ENCODE measurements at places on chromosomes 6 and 20. TPM values are rescaled to one million over a fixed set of nuclear protein-coding genes. Genes with fewer than 3 reads are reported as not detected.

The ADGB gene
- not detected for total RNA-seq

The TMEM30A gene
- total RNA-seq: 101 TPM

The SNRPB2 gene
- total RNA-seq: 69.8 TPM

- no peak for DNase-seq
Measured at GRCh38 chr6:94673251-94673650, 904.1 kb upstream of the MANEA start.

GRCh38 chr20:3857405-3857804, 10.8 kb downstream of the MAVS start:
- no peak for DNase-seq

DNA sequence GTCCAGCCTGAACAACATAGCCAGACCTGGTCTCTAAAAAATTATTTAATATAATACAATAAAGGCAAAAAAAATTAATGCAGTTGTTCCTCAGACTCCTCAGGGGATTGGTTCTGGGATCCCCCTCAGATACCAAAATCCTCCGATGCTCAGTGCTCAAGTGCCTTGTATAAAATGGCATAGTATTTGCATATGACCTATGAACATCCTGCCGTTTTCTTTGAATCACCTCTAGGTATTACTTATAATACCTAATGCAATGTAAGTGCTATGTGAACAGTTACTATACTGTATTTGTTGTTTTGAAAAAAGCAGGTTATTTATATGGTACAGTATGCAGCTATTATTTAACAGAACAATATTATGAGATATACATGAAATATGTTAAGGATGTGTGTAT, 43.3 kb downstream of the RNGTT start:
- no peak for DNase-seq

GRCh38 chr20:39133201-39133600, 171.1 kb downstream of the DHX35 start:
- DNase-seq: no peak

All from Daoy (cell line).